NCI-H187 (cell line): ENCODE measurements at places on chromosomes 6 and 20.

- no peak for DNase-seq
These were observed 580.1 kb downstream of the TFAP2B start for GRCh38 chr6:51398793-51399192.

DNA sequence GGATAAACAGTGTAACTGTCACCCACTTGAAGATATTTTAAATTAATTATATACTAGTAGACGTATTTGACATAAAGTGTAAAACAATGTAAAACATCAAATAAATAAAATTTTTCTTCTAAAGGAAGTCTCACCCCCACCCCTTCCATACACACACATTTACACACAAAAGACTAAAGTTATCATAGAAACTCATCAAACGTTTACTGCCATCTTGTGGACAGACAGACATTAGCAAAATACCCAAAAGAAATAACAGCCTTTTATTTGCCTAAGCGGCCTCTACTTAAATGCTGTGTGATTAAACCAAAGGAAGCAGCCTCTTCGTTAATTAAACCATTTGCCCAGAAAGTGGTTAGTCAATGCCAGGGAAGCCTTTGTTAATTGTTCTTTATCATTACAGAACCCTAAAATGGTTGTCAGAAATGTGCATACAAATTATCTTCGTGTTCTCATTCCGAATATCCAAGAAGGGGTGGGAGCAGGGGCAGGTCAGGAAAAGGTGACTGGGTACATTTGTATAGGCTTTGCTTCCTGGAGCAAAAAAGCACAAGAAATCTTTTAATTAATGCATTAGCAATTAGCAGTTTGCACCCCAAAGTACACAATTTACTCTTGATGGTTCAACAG lies 176.2 kb upstream of the SASH1 start:
- DNase-seq: no peak

- DNase-seq: no peak
These were observed 87.0 kb downstream of the OR2B2 start for GRCh38 chr6:27825025-27825793.

GRCh38 chr20:57558614-57559288 lies 2.2 kb upstream of the PCK1 start:
- no peak for DNase-seq

GRCh38 chr6:71410681-71411080 lies 122.1 kb downstream of the OGFRL1 start:
- DNase-seq: no peak

DNA sequence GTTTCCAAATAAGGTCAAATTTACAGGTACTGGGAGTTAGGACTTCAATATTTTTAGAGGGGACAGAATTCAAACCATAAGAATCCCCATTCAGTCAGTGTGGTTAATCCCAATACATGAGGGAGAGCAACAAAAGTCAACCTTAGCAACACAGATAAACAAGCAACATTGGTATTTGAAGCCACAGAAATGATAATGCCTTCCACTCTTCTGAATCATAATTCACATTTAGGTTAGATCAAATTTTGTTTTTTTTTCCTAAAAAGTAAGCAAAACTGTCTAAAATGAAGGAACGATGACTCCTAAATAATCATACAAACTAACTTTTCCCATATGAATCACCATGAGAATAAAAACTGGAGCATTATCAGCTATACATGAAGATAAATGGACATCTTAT lies 246.0 kb upstream of the TENT5A start:
- no peak for DNase-seq

- DNase-seq: no peak
These were observed 227.2 kb upstream of the SULF2 start for GRCh38 chr20:48012401-48012974.

GRCh38 chr20:5364136-5364821 lies 47.5 kb upstream of the PROKR2 start:
- DNase-seq: no peak

DNA sequence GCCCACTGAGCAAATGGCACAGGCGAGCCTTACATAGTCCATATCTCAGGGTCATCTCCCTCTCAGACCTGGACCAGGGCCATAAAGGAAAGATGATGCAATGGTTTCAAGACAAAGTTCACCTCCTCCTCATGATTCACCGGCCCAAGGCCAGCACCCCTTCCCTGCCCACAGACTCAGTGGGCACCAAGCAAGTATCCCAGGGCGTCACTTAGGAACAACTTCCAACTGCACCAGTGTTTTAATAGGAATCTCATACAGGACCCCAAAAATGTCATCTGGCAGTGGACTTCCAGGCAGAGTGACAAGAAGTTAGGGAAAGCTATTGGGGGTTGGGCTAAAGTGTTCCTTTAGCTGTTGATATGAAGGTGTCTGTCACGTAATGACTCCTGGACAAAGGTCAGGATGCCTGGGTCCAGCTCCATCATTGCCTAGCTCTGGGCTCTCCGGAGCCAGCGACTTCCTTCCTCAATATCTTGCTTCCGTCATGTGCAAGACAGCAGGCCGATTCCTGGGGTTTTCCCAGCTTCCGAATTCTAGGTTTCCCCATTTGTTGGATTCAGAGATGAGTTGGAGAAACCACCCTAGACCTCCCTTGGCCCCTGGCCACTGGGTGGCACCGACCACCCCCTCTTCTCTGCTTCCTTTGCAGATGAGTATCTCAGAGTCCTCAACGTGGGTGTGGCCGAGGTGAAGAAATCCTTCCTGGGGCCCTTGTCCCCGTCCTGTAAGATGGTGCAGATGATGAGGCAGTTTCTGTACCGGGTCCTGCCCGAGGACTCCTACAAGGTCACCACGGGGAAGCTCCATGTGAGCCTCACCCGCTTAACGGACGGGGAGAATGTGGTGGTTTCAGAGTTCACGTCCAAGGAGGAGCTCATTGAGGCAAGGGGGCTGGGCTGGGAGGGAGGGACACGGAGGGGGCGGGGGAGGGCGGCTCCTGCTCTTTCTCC lies 21.1 kb downstream of the PNPLA1 start:
- no peak for DNase-seq

DNA sequence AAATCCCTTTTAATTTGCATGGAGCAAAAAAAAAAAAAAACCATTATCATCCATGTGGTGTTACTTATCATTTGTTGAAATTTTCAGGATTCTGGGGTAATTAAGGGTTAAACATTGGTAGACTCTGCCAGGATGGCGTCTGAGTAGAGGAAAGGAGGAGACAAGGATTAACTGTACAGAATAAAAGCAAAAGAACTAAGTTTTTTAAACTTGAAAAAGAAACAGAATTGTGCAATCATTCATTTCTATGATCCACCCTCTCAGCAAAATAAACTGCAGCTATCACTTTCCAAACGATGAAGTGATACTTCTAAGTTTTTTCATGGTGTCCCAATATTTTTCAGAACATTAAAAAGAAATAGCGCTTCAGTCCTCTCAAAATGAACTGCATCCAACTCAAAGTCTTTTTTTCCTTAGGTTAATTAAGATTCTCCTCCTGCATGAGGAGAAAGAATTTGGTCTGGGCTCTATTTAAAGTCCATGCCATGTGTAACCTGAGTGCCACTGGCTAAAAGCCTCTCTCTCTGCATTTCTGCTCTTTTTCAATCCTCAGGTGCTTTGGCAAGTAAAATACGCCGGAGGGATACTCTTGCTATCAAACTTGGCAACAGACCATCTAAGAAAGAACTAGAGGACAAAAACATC lies 69.5 kb upstream of the LTV1 start:
- DNase-seq: no peak

DNA sequence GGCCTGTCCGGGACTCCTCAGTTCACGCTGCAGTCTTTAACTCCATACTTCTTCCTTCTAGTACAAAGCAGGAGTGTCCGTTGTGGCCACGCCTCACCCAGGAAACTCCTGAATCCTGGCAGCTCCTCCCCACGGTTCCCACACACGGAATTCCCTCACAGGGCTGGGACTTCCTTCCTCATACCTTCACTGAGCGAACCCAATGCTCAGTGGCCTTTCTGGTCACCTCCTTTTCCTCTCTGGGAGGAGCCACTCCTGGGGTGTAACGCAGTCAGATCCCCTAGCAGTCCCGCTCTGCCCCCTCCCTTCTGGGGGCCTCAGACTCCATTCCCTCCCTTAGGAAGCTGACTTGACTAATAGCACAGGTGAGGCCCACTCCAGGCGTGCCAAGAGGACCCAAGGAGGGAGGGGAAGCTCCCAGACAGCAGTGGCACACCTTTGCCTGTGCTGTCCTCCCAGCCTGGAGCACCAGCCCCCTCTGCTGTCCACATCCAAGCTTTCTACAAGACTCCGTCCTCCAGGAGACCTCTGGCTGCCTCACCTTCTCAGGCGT lies at the start of gene SLC52A3:
TSS of gene SLC52A3 (minus strand) at position 75 of the 553 bp plus-strand sequence. CDS start 2,726 bp downstream, outside the sequence.
- DNase-seq: no peak

DNA sequence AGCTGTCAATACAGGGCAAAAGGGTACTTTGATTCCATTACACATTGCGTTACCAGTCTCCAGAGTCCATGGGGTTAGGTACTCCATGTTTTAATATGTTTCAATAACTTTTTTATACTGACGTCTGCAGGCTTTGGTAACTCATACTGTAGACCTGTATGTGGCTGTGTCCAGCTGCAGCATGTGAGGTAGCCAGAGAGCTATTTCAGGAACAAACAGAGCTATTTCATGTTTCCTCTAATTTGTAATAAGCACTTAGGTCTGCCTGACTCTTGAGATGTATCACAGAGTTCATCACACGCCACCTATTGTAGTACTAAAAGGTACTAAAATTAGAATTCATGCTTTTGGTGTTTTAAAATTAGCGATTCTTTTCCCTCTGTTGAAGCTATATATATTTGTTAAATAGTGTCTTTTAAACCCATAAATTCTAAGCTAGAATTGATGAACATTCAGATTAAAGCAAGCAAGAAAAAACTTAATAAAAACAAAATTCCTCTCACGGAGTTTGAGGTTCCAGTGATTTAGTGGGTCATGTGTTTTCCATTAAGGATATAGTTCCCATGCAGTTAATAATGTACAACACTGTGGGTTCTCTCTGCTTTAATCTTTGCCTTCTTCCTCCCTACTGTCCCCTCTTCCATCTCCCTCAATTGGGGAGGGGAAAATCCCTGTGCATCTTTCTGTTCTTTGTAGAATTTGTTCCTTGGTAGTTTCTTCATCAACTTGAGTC lies 37.0 kb downstream of the FOXO3 start:
- DNase-seq: no peak

DNA sequence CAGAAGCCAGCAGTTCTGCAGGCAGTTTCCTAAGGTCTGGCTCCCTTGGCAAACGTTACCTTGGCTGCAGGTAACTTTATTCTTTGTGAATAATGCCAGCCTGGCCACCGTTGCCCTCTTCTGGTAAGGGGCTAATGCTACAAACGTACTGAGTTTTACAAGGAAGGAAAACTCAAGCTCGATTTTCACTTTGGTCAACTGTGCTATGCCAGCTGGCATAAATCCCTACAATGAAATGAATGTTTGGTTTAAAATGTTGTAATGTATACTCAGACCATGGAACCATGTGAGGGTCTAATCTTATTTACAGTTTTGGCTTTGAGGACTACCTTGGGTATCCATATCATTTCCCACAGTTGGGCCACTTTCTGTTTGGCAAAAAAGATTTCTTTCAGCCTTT lies 101.4 kb downstream of the SLX4IP start:
- peak; percentile 19 for DNase-seq

- no peak for DNase-seq
These were observed 49.0 kb downstream of the COL19A1 start for GRCh38 chr6:69915346-69915745.

GRCh38 chr6:44186635-44187025 lies 28.0 kb downstream of the CAPN11 start:
- no peak for DNase-seq

- no peak for DNase-seq
These were observed 184.3 kb downstream of the JARID2 start for GRCh38 chr6:15430186-15430585.

- no peak for DNase-seq
These were observed 101.0 kb downstream of the EYA2 start for GRCh38 chr20:46995561-46996142.

GRCh38 chr6:3194535-3195419 lies 32.7 kb downstream of the TUBB2B start:
- no peak for DNase-seq

GRCh38 chr20:20299904-20300303 lies 68.0 kb upstream of the INSM1 start:
- no peak for DNase-seq

DNA sequence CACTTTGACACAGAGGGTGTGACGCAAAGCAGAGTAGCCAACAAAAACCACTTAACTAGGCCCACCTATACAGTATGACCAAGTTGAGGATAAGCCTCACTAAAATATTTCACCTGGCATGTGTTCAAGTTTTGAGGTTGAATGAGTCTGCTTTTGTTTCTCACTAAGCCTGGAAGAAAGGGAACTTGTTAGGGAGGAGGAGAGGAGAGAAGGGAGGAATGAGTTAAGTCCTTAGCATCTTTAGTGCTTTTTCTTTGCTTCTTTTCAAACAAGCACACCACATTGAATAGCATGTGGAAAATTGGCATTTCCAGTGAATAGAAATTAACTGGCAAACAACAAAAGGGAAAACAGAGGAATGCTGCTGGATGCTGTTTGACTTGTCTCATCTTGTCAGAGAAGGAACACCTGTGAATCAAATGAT lies 461.9 kb downstream of the GJA1 start:
- DNase-seq: no peak

- no peak for DNase-seq
These were observed 46.4 kb downstream of the IMPG1 start for GRCh38 chr6:76026101-76026500.

DNA sequence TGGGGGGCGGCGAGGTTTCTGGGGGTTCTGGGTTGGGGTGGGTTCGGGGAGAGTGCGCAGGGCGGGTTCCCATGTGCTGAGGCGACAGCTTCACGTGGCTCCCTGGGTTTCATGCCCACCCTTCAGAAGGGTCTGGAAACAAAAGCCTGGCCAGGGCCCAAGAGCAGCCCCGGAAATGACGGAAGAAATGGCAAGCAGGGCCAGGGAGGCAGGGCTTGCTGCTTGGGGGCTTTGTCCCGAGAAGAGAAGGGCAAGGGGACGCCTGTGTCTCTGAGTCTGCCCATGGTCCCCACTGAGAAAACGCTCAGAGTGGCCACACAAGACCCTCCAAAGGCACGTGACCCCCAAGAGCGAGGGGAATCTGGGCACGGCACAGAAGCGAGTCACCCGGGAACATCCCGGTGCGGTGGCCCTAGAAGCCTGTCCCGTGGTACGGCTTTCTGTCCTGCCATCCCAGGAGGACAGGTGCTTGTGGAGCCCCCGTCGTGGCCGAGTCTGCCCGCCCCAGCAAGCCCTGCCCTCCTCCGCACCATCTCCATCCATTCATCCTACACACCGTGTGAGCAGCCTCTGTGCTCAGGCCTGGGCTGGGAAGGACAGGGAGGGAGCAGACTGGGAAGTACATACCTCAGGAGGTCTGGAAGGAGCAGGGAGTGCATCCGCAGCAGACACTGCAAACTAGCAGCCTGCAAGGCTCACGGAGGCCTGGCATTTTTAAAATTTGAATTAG lies 9.0 kb downstream of the NPEPL1 start:
- no peak for DNase-seq
